ENCODE measurements at places on chromosomes 13 and 19.

DNA sequence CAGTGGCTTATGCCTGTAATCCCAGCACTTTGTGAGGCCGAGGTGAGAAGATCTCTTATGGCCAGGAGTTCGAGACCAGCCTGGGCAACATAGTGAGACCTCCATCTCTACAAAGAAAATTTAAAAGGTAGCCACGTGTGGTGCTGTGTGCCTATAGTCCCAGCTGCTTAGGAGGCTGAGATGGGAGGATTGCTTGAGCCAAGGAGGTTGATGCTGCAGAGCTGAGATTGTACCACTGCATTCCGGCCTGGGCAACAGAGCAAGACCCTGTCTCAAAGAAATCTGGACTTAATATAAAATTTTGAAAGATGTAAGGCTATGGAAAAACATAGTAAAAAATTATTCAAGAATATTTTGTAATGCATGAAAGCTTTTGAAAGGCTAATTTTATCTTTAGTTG, 65.3 kb upstream of the RNF113B start:
- DNase-seq, result no peak

DNA sequence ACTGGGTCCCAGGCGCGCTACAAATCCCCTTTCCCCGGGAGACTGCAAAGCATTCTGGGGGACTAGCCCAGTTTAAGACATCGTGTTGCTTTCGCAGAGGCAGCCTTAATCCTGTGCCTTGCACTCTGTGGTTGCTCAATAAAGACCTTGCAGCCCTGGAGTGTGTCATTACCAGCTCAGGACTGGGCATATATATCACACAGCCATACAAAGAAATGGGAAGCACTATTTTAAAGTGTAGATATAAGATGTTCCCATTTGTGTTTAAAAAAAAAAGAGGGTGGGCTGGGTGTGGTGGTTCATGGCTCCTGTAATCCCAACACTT, 11.1 kb downstream of the NAPA start:
- DNase-seq, result no peak

GRCh38 chr13:27007166-27007565, 164.4 kb downstream of the USP12 start:
- DNase-seq, result no peak

DNA sequence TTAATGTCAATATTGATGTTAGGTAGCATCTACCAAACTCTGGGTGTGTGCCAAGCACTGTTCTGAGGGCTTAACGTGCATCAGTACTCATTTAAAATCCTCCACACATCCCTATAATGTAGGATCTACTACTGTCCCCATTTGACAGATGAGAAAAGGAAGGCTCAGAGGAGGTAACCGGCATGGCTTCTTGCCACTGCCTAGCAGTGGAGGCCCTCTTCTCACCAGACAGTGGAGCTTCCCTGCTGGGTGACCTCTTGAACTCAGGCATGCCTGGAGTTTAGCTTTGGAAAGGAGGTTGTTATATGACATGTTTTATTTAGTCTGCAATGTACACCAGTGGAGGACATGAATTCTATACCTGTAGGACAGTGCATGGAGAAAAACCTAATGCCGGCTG, 2.1 kb downstream of the SPATA13 start:
- no peak for DNase-seq

DNA sequence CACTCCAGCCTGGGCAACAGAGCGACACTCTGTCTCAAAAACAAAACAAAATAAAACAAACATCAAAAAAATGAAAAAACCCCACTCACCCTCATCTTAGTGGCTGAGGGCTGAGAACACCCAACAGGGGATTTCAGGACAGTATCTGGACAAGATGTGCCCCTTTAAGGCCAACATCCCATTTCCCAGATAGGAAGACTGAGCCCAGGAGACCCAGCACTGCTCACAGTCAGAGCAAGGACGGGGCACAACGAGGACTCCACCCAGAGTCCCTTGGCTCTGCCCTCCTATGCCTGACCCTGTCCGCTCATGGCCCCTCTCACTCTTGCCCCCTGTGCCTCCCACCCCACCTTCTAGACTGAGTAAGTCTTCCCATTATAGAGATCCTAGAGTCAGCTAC, 52.9 kb upstream of the CYP4F8 start:
- DNase-seq, result no peak

DNA sequence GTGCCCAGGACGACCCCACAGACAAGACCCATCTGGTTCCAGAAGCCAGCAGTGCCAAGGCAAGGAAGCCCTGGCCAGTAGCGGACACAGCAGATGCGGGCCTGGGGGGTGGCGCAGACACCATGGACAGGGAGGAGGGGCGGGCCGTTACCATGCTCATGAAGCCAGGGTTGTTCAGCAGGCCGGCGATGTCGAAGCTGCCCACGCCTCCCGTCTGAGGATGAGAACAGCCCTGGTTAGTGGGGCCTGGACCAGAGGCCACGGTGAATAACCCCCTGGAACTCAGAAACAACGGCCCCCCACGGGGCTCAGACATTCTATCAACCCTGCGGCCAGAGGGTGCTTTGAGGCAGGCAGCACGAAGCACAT, 21.5 kb upstream of the SLC39A3 start:
- no peak for DNase-seq

GRCh38 chr19:55141696-55142095, 7.3 kb downstream of the TNNT1 start:
- DNase-seq, result no peak

DNA sequence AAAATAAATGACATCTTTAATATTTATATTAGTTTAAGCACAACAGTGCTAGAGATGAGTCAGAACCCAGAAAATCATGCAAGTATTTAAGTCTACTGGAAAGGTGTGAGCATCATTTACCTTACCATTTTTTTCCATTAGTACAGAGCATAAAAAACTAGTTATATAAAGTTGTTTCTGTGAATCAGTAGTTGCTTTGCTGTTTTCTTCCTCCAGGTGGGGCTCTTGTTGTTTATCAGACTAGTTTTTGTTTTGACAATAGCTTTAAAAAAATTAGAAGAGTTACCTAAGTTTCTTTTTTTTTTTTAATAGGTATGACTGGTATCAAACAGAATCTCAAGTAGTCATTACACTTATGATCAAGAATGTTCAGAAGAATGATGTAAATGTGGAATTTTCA, 12.7 kb downstream of the SUGT1 start:
- peak; percentile 31 for DNase-seq

GRCh38 chr19:53541971-53542370, 4.0 kb downstream of the ZNF331 start:
- no peak for DNase-seq
